ENCODE measurements at places on chromosomes 4 and X.

DNA sequence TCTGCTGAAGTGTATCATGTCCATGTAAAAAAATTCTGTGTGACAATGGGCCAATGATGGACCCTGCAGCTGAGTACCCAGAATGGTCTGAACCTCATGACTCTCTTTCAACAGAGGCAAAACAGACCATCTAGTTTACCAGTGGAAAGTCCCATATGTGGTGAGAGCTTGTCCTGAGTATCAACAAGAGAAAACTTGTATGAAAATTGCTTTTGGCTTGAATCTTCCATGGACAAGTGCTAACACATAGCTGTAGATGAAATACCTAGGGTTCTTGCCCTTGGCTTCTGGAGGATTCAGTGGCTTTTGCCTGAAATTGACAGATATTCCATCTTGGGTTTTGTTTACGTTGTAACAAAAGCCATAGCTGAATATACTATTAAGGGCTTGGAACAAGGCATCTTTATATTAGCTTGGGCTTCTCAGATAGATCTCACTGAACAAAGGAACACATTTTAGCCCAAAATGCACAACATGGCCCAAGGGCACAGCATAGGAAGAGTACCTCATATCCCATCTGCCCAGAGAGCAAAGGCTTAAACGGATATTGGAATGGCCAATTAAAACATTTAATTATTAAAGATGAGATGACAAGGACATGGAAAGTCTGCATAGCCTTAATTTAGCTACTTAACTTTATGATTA lies 128.5 kb upstream of the HPGD start:
- DNase-seq: no peak

DNA sequence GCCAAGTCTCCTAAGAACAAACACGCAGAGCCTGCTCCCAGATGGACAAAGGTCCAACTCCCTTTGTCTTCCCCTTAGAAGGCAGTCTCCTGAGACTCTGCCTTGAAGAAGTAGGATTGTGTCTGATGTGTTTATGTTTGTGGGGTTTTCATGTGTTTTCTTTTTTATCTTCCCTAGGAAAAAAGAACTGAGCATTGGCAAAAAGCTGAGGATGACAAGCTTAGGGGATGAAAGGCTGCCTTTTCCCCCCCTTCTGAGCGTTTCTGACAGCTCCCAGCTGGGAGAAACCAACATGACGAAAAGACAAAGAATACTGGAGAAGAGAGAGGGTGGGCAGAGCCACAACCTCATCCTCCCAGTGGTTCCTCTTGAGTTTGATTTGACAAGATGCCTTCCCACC lies 181.1 kb downstream of the EVC2 start:
- DNase-seq: no peak

- DNase-seq: no peak
These were observed 64.1 kb downstream of the HUWE1 start for GRCh38 chrX:53622431-53622830.

DNA sequence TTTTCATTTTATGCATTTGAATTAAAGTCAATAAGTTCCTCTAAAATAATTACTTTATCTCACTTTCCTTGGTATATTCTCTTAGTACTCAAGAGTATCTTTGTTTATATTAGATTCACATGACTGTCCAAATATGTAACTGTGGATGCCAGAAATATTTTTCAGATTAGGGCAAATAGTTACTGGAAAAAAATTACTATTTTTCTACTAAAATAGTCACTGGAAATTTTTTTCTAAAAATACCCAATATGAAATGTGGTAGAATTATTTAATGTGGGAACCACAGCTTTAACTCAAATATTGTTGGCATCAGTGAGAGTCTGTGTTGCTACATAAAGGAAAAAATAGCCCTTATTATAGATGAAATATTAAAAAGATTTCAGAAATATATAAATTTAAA lies 70.4 kb upstream of the NMU start:
- no peak for DNase-seq

DNA sequence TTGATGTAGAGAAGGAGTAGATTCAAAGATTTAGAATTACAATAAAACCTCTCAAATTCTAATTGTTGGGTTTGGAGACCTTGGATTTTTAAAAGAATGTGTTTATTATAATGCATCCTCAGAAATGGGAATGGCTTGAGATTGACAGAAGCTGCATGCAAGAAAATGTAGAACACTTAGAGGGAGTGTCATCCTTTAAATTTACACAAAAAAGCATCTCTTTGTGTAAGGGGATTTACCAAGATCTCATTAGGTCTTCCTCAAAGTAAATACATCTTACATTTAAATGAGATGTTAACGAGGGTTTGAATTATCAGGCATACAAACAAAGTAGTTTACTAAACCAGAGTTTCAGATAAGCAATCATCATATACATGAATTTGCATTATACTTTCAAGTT lies 615.0 kb downstream of the FAM133A start:
- DNase-seq: no peak

DNA sequence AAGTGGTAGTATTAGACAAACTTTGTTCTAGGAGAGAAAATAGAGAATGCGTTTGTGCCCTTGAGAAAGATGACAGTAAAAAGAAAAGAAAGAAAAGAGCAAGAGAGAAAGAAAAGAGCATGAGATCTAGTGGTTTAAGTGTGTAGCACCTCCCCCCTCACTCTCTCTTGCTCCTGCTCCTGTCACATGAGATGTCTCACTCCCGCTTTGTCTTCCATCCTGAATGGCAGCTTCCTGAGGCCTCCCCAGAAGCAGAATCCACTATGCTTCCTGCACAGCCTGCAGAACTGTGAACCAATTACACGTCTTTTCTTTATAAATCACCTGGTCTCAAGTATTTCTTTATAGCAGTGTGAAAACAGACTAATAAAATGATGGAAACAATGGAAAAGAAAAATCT lies 499.6 kb downstream of the ACTRT1 start:
- DNase-seq: no peak

DNA sequence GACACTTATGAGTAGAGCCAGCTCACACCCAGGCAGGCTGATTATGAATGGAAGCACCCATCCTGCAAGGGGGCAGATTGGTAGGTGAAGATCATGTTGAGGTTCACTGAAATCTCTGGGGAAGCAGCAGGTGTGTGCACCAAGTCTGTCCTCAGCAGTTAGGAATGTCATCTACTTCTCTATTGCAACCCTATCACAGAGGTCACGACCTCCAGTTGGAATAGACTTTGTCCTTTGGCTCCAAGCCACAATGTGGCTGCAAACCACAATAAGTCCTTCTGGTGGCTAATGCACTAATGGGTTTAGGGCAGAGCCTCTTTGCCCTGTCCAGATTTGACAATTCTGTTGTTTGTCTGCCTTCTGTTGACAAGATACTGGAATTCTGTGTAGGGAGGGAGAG lies 1056.7 kb downstream of the PCDH19 start:
- DNase-seq: no peak

DNA sequence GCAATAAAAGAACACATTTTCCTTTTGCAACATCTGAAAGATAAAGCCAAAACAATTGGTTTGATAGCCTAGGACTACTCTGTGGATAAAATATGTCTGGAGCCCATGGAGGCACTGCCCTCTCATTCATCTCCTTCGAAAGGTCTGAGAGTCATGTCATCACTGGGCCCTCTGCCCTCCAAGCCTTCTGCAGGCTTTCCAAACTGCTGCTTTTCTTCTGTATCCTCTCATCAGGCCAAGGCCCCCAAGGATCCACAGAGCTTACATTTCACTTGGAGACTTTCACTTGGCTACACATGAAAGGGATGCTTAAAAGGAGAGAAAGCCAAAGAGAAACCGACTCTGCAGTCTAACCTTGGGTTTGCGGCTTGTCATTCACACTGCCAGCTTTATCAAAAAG lies 109.9 kb downstream of the SH3RF1 start:
- DNase-seq: no peak

- no peak for DNase-seq
These were observed 231.4 kb downstream of the ANKRD50 start for GRCh38 chr4:124481123-124481522.

GRCh38 chr4:137370206-137370633 lies 162.1 kb downstream of the PCDH18 start:
- DNase-seq: no peak

DNA sequence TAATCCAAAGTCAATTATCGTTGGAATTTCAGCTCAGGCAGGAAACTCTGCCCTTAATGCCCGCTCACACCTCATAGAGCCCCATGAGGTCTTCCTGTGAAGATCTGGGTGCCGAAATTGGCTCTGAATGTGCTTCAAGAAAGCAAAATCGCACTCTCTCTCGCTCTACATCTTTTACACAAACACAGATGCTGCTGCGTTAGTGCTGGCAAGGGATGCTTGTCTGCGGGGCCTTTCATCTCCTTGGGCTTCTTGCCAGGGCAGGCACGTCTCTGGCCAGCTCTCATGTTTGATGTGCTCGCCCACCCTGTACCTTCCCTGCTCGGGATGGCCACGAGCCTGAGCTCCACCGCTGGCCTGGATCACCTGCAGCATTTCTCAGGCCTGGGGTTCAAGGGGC lies 66.5 kb downstream of the CLCN4 start:
- DNase-seq: no peak

GRCh38 chrX:49117581-49117980 lies 6.0 kb downstream of the GPKOW start:
- DNase-seq: no peak

- DNase-seq: no peak
These were observed 313.8 kb upstream of the TEX13C start for GRCh38 chrX:125005863-125006262.

DNA sequence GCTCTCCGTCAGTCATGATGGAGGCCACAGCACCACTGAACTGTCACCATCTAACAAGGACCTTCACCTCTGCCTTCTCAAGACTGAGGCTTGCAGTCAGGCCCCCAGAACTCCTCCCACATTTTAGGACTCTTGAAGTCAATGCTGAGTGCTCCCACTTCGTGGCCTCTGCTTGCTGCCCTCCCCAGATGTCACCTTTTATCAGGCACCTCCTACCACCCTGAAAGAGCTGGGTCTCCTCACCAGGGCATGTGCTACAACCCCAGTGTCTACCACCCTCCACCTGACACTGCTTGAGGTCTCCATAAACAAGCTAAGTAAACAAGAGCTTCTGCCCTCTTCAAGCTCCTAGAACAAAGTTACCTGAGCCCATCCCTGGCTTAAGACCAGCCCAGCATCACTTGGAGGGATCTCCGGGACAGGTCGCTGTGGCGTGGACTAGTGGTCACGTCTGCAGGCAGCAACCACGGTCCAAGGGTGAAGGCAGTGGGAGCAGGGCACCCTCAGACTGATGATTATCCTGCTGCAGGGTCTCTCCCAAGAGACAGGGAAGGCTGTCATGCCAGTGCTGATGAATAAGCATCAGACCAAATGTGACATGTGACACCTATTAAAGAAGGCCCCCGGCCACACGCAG lies 7.7 kb upstream of the FAM53A start:
- DNase-seq: no peak

DNA sequence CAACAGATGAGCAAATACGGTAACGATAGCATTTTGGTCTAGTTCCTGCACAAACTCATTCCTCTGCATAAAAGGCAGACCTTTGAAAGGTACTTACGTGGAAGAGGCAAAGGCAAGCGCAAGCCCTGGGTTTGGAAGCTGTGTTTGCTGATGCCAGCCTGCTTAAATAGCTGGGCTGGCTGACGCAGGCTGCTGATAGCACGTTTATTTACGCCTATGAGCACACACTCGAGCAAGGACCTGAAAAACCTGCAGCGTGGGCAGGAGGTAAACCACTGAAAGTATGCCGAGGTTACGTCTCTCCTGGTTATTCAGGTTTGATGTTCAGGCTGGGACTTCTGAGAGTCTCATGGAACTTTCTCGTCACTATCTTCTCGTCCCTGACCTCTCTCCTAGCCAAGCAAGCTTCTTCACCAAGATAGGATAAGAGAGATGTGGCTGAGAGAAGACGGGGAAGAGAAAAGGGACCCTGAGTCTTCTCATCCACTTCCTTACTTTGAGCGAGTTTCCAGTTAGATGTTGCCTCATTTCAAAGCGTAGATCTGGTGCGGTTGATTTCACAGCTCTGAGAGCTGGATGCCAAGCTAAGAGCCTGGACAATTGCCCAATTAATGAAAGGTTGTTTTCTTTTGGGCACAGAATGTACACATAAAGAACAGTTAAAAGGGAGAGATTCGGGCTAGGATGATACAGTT lies at the start of gene HOPX:
TSS of gene HOPX (minus strand) at position 139 of the 695 bp plus-strand sequence. CDS start 23,480 bp downstream, outside the sequence.
- no peak for DNase-seq

GRCh38 chr4:118081434-118081833 lies 47.1 kb downstream of the NDST3 start:
- DNase-seq: no peak

Data from GDM1 (cell line).